Heart left ventricle (tissue), 16 donors: ENCODE measurements at places on chromosomes 11 and 22. TPM values are rescaled to one million over a fixed set of nuclear protein-coding genes. Genes with fewer than 3 reads are reported as not detected.

- DNase-seq, result no peak
Measured at GRCh38 chr11:33389635-33390034, 132.5 kb downstream of the HIPK3 start.

DNA sequence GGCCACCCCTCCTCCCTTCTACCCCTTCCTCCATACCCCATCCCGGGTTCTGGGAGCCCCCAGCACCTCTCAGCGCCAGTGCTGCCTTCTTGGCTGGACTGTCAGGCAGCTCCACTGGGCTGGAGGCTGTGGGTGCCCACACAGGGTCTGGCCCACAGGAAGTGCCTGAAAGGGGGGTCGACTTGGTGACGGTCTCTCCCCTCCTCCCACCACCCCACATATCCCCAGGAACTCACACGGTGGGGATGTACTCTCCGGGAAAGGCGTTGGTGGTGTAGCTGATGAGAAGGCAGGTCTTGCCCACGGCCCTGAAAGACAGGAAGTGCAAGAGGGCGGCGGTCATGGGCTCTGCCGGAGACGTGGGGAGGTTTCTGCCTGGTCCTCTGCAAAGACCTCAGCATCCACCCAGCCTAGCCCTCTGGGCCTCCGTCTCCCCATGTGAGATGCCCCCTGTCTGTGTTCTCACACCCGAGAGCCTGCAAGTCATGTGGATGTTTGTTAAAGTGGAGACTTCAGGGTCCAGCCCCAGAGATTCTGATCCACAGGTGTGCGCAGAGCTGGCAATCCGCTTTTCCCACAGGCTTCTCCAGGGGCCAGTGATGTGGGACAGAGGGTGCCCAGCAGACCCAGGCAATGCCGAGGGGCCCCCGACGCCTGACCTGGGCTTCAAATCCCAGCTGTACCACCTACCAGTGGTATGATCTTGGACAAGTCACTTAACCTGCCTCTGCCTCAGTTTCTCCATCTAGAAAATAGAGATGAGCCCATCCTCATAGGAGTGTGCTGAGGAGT lies 2.5 kb downstream of the RAC2 start:
- no peak for DNase-seq

GRCh38 chr22:45402466-45402985 lies 10.9 kb downstream of the SMC1B start:
- DNase-seq, result no peak

- DNase-seq, result no peak
Measured at GRCh38 chr22:30565341-30565740, 9.1 kb downstream of the GAL3ST1 start.

GRCh38 chr22:40193429-40194421 lies 16.0 kb downstream of the TNRC6B start:
- DNase-seq, result no peak

DNA sequence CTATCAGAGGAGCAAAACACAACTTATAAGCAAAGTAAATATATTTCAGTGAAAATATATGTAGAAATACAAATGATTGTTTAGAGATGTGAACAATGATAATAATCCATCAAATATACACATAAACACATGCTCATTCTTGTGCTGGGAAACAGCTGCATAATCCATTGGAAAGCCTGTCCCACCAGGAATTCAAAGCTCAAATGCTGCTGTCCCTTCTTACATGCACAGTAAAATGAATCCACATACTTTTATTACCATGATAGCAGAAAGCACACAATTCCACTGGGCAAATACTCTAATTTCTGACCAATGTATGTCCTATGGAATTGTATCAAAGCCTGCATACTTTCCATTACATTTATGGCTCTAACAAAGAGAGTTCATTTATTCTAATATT lies 44.5 kb downstream of the SOX6 start:
- DNase-seq, result no peak

DNA sequence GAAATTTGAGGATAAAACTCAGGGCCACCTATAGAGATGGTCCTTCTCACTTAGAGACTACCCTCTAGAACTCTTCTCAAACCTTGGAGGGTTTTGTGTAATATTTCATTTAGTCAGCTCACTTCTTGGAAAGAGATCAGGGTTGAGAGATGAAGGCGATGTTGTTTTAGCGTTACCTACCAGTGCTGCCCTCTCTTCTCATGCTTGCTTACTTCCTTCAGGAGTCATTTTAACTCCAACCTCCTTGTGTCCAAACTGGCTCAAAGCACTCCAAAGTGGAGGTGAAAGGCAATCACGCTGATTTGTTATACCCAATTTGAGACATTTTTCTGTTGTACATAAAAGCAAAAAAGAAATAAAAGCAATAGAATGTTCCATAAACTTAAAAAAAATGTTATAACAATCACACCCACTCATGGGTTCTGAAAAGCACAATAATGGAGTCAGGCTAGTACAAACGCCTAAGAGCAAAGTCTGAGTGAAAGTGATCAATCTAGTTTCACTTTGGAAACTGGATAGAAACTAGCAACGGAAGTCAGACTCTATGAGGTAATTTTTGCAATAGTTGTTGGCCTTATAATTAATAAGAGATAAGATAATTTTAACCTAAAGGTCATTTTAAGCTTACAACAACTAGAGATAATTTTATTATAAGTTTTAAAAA lies 117.1 kb downstream of the MRTFA start:
- DNase-seq, result no peak

DNA sequence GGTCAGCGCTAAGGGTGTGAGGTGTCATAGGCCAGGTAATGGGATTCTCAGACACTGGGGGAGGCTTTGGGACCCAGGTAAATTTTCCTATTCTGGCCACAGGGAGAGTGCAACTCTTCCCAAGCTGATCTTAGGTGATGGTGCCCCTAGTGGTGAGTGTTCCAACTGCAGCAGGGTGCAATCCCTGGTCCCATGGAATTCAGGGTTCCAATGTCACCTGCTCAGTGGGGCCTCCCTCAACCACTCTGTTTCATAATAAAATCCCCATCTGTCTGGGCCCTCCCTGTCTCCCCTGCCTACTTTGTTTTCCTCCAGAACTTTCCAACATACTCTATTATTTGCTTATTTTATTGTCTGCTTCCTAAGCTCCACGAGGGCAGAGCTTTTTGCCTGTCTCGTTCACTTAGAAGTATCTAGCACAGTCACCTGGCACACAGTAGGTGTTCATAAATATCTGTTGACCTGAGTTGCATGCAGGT lies 2.9 kb upstream of the SGSM1 start:
- DNase-seq, result peak; percentile 41

DNA sequence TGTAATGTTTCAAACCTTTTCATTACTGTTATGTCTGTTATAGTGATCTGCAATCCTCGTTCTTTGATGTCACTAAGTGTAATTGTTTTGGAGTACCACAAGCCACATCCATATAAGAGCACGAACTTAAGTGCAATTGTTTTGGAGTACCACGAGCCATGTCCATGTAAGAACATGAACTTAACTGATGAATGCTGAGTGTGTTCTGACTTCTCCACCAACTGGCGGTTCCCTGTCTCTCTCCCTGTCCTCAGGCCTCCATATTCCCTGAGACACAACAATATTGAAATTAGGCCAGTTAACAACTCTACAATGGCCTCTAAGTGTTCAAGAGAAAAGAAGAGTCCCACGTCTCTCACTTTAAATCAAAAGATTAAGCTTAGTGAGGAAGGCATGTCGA lies 23.5 kb downstream of the TESMIN start:
- no peak for DNase-seq

GRCh38 chr11:32113200-32113919 lies 22.5 kb downstream of the RCN1 start:
- DNase-seq, result no peak

GRCh38 chr11:83051760-83052671 lies 19.7 kb downstream of the RAB30 start:
- DNase-seq, result peak; percentile 30

GRCh38 chr11:61122761-61123160 lies 20.5 kb downstream of the CD5 start:
- DNase-seq, result no peak

DNA sequence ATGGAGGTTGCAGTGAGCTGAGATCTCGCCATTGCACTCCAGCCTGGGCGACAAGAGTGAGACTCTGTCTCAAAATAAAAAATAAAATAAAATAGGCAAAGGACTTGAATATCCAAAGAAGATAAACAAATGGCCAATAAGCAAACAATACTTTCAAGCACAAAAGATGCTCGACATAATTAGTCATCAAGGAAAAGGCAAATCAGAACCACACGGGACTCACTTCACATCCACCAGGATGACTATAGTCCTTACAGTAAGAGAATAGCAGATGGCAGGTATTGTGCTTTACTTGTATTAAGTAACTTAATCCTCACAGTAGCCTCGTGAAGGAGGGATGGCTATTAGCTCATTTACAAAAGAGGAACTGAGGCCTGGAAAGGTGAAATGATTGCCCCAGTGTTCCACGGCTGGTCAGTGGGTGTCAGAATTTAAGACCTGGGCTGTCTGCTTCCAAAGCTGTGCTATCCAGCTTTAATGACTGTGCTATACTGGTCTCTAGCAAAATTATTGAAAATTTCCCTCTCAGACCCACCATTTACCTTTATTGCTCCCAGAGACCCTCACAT lies 40.2 kb upstream of the RBFOX2 start:
- DNase-seq, result no peak

TMEM191B gene
- total RNA-seq, result not detected

MAJIN gene
- total RNA-seq, result not detected

ENTHD1 gene
- total RNA-seq, result not detected

TEX54 gene
- total RNA-seq, result not detected

CXCR5 gene
- not detected for total RNA-seq

PANX2 gene
- 0.08 TPM for total RNA-seq

NCAM1 gene
- 753 TPM for total RNA-seq

ISX gene
- total RNA-seq, result not detected

MAP6 gene
- total RNA-seq, result 5.9 TPM

NDUFS3 gene
- total RNA-seq, result 279 TPM

MYRF gene
- not detected for total RNA-seq
